ENCODE measurements at places on chromosomes 3 and 15.
A peak's percentile ranks its signal among the peaks of the same experiment; 100 is the strongest.

DNA sequence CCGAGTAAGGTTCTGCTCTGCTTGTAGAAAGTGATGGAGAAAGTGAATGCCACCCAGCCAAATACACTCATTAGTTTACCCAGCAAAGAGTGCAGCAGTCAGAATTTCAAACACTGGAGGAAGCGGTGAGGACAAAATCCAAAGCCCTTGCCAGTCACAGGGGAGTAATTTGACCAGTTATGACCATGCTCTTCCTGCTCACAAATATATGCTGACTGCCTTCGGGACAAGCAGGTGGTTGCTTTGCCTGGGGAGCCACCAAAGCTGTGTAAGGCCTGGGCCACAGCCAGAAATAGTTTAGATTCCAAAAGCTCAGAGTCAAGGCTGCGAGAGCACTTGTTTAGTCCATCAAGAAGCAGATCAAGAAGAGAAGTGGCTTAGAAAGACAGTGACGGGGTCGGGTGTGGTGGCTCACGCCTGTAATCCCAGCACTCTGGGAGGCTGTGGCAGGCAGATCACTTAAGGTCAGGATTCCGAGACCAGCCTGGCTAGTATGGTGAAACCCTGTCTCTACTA is 51.0 kb upstream of the ATP13A3 start:
- DNase-seq = peak; percentile 81

DNA sequence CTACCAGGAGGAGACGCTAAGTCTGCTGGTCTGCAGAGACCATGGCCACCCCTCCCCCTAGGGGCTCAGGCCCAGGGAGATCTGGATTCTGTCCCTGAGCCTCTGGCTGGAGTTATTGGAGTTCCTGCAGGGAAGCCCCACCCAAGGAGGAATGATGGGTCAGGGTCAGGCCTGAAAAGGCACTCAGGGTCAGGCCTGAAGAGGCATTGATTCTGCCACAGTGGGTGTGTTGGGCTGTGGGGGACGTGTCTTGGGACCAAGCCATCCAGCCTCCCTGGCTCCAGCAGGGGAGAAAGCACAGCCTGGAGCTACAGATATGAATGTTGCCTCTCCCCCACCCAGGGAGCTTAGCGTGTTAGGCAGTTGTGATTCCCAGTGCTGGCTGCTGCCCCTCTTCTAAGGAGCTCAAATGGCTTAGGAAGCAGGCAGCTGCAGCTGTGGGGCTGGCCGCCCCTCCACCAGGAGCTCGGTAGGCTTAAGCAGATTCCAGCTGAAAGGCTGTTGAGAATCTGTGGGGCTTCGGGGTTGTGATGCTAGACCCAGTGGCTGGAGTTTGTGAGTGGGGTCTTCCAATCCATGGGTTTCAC is 176.7 kb downstream of the CHL1 start:
- no peak for DNase-seq

DNA sequence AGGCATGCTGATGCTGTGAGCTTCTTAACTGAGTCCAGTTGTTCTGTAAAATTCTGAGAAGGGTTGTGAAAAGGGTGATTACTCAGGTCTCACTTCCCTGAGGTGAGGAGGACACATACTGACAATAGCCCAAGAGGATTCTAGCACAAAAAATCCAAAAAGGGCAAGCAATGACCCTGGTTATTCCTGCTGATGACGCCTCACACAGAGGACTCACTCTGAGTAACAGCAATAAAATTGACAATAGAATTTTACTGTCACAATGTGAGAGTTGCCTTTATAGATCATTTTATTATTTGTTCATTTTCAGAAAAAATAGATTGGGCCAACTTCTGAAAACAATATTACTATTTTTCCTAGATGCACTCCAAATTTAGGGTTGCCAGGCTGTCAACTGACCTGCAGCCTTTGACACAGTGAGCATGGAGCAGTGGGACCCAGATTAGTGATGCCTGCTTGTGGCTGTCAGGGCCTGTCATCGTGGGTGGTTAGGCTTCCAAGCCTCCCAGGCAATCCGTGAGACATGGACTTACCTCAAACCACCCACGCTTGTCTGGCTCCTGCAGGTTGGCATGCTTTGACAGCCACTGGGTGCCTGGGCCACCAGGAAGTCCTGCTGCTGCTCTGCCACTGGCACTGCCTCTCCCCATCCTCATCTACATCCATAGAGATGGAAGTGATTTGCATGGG is 396.0 kb upstream of the THBS1 start:
- DNase-seq = no peak

- peak; percentile 96 for DNase-seq
Measured at GRCh38 chr3:177673112-177673914, 476.0 kb upstream of the TBL1XR1 start.

DNA sequence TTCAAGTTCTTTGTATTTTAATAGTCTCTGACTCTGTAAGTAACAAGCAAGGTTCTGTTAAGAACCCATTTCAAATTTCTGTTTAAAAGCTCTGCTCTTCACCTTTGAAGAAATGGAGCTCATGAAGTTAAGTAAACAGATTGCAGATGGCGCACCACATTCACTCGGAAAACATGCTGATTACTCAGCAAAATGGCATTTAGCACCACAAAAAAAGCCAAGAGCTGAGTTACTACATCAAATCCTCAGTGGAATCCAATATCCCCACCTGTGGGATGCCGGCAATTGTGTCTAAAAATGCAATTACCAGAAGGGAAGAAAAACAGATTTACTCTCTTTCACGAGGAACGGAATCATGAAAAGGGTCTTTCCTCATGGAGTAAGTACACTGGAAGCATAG is 758.0 kb downstream of the NTRK3 start:
- peak; percentile 18 for DNase-seq

- no peak for DNase-seq
Measured at GRCh38 chr3:43319376-43319775, 33.0 kb downstream of the SNRK start.

DNA sequence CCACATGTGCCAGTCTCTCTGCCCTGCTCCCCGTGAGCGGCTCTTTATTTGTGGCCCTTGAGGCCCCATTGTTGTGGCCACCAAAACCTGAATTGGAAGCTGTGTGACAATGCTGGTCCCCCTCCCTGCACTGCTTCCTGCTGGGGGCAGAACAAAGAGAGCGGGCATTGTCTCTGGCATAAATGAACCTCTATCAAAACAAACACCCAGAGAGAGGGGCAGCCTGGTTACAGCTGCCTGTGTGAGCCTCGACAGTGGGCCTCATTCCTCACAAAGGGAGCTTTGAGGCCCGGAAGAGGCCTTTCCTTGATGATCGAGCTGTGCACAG is 152.9 kb downstream of the IGF1R start:
- DNase-seq = no peak

GRCh38 chr15:48442011-48442410 is 110.8 kb downstream of the DUT start:
- DNase-seq = no peak

- no peak for DNase-seq
Measured at GRCh38 chr3:133575086-133575485, 1.6 kb downstream of the CDV3 start.

DNA sequence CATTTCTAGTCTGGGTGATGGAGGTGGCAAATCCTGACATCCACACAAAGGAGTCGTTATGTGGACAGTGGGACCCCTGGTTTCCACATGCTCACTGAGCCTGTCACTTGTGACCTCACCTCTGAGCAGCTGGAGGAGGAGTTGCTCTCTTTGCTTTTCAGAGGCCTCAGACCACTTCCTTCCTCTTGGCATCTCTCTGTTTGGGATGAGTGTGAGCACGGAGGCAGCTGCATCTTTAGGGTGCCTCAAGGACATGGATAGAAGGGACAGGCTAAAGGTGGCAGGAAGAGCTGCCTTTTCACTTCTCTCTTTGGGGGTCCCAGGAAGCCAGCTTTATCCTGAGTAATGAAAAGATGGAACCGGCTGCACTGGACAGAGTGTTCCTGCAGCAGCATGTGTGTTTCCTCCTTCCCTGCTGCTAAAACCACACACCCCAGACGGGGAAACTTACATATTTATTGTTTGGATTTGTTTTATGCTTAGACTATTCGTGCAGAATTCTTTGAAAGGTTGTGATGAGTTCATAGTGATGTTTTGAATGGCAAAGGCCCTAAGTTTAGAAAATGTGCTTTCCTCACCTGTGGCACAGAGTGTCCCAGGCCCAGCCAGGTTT is 31.8 kb downstream of the GPR171 start:
- peak; percentile 15 for DNase-seq
